ENCODE measurements at places on chromosomes 4 and X.

DNA sequence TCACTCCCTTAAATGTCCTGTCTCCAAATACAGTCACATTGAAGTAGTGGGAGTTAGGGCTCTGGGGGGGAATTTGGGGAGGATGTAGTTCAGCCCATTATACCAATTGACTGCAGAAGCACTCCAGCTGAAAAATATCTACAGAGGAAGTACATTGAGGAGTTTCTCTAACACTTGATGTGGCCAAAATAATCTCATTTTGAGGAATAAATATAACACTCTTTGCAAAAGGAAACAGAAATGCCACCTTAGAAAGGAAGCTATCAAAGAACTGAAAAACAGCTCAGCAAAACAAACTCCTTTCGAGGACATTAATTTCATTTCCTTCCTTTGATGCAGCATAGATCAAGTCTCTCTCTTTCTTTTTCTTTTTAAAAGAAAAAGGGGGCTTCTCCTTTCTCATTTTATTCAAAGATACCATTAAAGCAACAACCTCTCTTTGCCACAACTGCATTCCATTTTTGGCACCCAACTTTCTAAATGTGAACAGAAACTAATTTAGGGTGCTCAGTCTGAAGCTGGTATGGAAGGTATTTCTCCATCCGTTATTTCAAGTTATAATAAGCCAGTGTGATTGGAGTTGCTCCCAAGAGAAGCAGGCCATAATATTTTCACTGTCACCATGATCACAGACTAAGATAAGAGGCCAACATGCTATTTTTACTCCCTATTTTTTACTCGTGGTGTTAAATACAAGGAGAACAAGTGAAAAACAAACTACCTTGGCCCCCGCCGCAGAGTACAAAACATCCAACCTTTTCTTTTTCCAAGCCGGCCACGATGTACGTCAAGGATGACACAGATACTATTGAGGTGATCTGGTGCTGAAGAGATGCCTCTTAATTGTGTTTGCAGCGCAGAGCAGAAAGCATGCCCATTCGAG is 230.4 kb upstream of the GATB start:
- DNase-seq, result no peak

DNA sequence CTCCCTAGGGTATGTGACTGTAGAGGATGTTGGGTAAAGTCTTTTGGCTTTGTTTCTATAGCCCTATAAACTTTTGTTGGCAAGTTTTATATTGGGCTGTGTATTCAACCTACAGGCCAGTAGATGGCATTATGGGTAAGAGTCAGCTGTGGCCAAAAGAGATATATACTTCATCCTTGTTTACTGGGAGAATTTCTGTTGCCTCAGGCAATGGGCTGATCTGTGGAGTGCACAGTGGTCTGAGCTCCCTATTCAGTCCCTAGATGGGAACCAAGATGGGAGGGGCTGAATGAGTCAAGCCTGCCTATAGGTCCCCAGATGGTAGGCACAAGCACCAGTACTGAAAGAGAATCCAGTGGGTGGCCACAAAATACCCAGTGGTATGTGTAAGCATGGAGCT is 580.6 kb downstream of the EPHA5 start:
- no peak for DNase-seq

DNA sequence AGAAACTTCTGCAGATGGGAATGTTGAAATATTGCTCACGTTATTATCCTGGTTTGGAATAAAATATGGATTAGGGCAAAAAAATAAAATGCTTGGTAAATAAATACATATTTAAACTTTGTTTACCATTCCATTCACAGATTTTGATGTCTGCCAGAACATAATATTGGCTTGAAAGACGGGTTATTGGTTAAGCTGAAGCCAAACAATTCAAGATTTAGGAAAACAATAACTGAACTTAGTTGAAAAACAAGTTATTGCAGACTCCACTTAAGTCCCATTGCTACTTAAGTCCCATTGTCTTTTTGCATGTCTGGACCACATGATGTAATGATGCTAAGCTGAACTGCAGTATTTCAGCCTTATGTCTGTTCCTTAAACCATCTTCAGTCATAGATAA is 722.5 kb downstream of the FAT4 start:
- no peak for DNase-seq

- DNase-seq, result no peak
These were observed 1.6 kb downstream of the RP2 start for GRCh38 chrX:46838486-46838870.

DNA sequence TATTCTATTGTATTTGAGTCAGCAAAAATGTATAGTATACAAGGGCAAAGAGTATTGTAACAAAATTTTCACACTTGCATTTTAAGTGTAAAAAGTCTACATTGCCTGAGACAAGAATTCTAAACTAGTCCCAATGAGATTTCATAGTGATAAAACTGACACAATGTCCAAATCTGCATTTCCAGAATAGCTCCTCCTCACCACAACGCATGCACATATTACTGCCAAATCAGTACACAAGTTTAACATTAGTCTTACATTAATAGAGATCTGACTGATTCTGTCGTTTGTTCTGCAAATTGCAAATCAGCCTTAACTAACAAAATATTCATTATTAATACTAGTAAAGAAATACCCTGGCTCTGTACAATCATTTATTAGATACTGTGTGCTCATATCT is 222.2 kb upstream of the NEIL3 start:
- no peak for DNase-seq

DNA sequence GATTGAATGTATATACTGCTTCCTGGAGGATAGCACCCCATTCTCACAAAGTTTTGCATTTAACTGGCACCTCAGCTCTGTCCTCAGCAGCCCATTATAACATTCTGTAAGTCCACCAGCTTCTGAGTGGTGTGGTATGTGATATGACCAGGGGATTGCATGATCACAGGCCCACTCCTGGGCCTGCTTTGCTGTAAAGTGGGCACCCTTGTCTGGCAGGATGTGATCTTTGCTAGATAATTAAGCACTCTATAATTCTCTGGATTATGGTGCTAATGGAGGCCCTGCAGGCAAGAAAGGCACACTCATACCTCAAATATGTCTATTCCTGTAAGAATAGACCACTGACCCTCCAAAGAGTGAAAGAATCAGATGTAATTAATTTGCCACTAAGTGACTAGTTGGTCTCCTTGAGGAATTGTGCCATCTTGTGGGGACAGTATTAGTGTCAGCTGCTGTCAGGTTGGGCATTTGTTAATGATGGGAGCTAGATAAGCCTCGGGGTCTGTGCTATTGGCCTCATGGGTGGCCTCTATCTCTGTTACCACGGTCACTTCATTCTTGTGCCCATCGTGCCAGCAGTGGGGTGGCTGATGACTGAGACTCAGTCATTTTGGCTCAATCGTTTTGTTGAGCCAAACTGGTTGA is 2.2 kb upstream of the CFI start:
- no peak for DNase-seq

DNA sequence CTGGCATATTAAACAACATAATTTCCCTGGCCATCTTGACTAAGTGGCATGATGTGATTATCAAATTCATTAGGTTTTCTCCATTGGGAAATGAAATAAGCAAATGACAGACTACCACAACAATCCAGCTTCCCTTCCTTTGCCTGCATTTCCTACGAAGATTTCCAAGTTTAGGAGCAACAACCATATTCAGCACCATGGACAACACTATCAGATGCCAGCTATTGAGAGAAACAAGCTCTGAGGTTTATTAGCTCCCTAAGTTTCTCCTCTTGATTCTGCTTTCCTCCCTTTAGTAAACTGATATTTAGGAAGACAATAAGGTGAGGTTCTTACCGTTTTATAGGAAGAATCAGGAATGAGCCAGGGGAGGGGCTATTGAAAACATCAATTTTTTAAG is 36.2 kb downstream of the DCX start:
- DNase-seq, result no peak

DNA sequence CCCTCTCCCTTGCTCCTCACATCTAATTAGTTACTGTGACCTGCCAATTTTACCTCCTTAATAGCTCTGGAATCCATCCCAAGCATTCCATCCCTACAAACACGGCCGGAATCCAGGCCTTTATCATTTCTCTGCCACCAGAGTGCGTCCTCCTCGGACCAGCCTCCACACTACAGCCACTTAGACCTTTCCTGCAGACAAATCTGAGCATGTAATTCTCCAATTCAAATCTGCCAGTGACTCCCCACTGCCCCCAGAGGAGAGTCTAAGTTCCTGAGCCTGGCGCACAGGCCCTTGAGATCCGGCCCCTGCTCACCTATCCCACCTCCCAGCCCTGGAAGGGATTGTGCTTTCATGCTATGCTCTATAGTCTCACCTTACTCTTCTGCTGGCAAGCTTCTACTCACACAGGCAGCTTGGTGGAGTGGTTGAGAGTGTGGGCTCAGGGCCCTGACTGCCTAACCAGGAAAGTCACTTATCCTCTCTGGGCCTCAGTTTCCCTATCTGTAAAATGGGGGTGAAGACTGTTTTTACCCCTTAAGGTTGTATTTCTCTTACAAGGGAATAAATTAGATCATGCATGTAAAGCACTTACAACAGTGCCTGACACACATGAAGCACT is 31.2 kb downstream of the PJA1 start:
- DNase-seq, result no peak

- peak; percentile 93 for DNase-seq
These were observed at the start of the genes RWDD4 and TRAPPC11 for GRCh38 chr4:183659029-183659871. TSS of gene RWDD4 (minus strand) at chr4:183659185. CDS start at chr4:183658952, 233 bp downstream. TSS of gene TRAPPC11 (plus strand) at chr4:183659293. CDS start at chr4:183663868, 4,575 bp downstream.

- no peak for DNase-seq
These were observed 477 bp upstream of the HAND2 start for GRCh38 chr4:173530326-173531085.

GRCh38 chr4:6095023-6095752 is 77.0 kb upstream of the C4orf50 start:
- DNase-seq, result no peak

DNA sequence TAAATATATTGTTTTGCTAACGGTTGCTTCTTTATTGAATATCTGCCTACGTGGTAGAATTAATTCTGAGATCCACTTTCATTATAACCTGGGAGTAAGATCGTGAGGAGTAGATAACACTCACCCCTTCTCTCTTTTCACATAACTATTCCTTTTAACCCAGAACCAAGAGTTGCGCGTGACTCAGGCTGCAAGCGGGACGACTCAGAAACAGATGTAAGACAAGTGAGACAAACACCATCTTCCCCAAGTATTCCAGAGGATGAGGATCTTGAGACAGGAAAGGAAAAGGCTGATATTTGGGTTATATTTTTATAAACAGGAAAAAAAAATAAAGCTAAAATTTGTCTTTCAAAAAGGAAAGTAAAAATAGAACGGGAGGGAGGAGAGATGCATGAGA is 318.8 kb upstream of the NOCT start:
- DNase-seq, result no peak

GRCh38 chrX:123408821-123409737 is 225.0 kb downstream of the GRIA3 start:
- DNase-seq, result peak; percentile 64

DNA sequence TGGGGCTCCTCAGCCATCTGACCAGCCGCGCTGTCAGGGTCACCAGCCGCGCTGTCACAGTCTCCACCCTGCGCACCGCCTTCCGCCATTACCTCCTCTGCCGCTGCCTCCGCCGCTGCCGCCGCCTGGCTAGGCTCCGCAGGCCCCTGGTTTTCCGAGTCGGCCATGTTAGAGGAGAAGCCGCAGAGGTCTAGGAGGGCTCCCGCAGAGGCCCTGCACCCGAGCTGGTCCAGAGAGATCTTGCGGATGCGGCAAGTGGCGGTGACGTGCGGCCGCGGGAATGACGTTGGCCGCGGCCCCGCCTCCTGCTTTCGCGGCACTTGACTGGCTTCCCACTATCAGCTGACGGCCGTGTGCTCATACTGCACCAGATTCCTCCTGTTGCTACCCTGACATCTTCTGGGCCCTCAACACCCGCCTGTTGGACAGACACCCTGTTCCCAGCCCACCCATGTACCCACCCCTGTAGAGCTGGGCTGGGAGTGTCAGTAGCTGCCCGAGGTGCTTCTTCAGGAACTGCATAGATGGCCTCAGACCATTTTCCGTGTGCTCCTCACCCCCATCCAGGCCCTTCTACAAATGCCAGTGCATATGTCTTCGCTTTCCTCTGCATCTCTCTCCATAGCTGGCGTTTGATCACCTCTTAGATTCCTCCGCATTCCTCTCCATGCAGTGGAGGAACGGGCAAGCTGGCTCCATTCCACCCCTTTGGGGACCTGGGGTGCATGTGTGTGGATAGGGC is at the start of gene NAP1L5:
NAP1L5 (minus strand) TSS at position 242 of the 742 bp plus-strand sequence; CDS start at position 167, 75 bp downstream.
- peak; percentile 76 for DNase-seq

- DNase-seq, result no peak
These were observed 515.7 kb downstream of the BCOR start for GRCh38 chrX:39582091-39582490.

DNA sequence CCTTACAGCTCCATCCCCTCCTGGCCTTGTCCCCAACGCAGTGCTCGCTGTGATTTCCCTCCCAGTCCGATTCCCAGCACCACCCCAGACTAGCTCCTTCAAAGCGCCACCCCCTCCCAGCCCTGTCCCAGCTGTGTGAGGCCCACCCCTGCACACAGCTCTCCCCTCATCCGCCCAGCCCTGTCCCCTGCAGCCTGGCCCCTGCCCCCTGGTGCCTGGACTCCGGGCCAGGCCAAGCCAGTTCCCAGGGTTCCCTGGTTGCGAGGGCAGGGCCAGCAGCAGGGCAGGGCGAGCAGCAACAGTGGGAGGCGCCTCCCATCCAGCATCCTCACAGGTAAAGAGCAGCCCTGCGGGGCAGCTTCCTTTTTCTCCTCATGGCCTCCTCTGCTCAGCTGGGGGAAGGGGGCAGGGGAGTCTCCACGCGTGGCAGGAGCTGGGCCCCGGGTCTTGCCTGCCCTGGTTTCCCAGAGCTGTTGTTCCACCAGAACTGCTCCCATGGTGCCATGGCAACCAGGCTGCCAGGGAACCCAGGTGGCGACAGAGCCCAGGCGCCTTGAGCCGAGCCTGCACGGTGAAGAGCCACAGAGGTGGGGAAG is 24.8 kb downstream of the IQSEC2 start:
- no peak for DNase-seq

- DNase-seq, result no peak
These were observed 12.0 kb upstream of the DCHS2 start for GRCh38 chr4:154503598-154503997.

DNA sequence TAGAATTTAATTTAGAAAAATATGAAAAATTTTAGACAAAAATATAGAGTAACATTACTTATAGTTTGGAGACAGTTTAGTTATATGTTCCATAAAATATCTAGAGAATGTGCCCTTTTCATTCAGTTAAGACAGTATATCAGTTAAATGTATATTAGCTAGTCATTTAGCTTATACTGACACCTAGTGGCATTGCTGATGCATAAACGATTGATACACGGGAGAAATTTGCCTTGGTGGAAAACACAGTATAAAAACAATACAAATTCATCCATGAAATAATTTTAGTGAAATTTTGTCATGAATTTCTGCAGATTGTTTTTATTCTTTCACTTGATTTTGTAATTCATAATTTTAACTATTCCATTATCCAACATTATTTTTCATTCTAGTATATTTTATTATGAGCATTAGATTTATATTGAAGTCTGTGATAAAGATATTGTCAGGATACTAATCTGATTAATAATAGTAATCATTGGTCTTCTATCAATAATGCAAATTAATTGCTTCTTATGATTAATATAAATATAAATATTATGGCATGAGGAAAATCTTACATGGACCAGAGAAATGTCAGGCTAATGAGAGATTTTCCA is 219.0 kb downstream of the TLL1 start:
- peak; percentile 2 for DNase-seq

DNA sequence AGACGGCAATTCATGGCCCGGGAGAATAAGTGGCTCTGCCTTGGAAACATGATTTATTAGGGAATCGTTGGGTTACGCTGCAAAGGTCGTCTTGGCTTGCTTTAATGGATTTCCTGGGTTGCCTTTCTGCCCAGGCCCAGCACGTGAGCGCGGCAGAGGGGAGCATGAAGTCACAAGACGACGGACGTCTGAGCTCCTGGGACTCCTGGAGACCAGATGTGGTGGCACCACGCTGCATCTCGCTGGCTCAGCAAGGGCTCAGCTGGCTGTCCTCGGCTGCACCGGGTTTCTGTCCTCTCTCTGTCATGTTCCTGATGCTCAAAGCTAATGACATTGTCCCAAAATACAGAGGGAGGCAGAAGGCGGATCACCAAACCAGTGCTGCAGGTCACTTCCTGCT is 61.2 kb downstream of the C4orf50 start:
- DNase-seq, result no peak
